Stimulated activated CD4-positive, alpha-beta T cell treated with anti-CD3 and anti-CD28 coated beads, Interleukin-4, amount 100 ng/mL, for 48 hours (primary cell): ENCODE measurements at places on chromosomes 5 and 9.

DNA sequence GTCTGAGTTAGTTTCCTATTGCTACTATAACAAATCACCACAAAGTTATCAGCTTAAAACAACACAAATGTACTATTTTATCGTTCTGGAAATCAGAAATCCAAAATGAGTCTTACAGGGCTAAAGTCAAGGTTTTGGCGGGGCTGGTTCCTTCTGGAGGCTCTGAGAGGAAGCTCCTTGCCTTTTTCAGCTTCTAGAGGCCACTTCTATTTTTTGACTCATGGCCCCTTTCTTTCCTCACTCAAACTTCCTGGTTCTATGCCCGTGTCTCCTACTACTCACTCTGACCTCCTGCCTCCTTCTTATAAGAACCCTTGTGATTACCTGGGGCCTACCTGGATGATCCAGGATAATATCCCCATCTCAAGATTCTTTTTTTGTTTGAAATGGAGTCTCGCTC, 48.2 kb downstream of the GABBR2 start:
- no peak for DNase-seq

DNA sequence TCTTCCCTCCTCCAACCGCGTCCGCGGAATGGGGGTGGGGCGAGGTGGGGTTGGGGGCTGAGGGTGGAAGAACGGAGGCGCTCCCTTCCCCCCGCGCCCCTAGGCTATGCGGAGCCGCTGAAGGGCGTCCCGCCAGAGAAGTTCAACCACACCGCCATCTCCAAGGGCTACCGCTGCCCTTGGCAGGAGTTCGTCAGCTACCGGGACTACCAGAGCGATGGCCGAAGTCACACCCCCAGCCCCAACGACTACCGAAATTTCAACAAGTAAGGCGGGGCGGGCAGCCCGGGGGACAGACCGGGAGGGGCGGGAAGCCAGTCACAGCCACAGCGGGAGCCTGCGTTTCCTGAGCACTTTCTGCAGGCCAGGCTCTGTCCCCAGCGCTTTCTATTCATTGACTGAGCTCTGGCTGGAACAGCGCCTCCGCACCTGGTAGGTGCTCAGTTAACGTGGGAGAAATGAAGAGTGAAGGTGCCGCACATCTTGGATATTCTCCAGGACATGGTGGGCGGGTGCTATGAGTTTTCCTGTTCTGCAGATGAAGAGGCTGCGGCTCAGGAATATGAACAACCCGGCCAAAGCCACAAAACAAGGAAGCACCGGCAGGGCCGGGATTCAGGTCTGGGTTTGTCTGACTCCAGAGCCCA, 11.3 kb downstream of the MYOZ3 start:
- no peak for DNase-seq

DNA sequence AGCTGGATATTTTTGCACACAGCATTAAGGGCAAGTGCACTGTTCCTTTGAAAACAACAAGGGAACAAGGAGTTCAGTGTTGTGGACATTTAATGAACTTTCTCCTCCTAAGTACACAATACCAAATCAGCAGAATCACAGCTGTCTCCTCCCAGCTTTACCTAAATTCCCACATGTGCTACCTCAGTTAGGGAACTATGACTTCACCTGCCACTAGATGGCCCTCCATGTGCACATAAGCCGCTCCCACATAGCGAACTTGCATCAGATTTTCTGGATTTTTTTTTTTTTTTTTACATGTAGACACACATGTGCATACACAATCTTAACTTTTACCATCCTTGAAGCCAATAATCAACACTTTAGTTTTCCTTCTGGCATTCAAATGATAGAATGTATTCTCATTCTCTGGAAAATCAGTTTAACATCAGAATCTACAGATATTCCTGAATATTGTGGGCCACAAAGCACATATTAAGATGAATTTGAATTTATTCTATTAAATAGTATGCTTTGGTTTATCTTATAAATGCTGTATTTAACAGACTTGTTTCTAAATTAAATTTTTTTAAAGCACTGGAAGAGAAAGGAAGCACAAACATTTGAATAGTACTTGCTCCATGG, 123.6 kb downstream of the PALM2AKAP2 start:
- DNase-seq, result peak; percentile 63

- DNase-seq, result no peak
These were observed 31.6 kb upstream of the SNX2 start for GRCh38 chr5:122743261-122743660.

GRCh38 chr9:98989036-98990000, 45.6 kb downstream of the COL15A1 start:
- DNase-seq, result no peak

GRCh38 chr9:112173489-112174221, 1.4 kb downstream of the SUSD1 start:
- DNase-seq, result no peak

- no peak for DNase-seq
These were observed 45.3 kb downstream of the WDR70 start for GRCh38 chr5:37424441-37424840.

DNA sequence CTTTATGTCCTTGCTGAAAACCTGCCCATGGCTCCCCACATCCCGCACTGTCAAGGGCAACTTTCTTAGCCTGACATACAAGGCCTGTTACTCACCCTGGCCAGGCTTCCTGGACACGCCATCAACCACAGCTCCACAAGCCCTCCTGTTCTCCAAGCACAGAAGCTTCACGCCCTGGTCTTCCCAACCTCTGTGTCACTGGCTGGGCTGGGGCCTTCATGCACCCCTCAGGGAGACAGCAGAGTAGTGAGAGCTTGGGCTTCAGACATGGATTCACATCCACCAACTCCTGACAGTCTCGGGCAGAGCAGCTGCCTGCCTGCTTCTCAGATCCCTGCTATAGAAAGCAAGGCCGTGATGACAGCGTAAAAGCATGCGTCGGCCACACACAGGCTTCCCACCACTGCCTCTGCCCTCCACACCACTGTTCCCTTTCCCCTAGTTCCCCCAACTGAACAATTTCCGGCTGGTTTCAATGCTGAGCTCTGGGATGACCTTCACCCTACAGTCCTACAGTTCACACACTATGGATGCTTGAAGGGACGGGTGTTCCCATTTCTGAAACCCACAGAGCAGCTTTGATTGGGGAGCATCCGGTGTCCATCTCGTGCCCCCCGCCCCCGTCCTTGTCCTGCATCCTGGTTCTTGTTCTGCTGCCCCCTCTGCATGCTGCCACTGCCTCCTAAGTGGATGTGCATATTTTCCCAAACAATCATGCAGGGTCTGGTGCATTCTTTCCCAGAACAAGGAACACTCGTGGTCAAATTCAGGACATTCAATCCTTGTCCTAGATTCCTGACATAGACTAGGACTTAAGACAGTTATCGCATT, 33.4 kb upstream of the ADAMTS2 start:
- no peak for DNase-seq

DNA sequence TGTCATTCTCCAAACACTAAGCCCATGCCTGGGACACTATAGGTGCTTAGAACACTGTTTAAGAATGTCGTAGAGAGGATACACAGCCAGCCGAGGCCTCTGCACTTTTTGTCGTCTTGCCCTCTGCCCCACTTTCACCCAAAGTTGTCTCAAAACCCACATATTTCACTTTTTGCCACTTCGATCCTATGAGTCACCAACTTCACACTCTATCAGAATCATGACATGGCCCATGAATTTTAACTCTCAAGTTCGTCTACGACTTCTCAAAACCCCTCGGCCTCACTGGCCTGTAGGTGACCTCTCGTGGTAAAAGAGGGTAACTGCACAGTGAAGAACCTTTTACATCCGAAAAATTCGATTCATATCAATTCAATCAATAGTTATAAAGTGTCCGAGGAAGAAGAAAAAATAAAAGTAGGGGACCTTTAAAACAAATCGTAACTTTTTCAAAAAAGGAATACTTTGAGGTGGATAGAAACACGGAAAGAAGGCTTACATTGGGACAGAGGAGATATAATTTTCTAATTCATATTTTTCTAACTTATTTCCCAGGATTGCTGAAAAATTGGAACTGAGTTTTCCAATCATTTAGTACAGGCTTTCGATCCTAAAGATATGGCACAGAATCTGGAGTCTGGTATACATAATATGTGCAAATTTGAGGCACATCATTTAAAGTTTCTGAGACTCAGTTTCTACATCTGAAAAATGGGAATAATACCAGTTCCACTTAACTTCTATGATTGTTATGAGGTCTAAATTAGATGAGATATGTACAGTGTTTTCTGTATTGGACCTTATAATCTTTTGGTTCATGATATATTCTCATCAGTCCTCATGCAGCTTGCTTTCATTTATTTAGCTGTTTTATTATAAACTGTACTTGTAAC, 122.6 kb downstream of the APBA1 start:
- no peak for DNase-seq

GRCh38 chr9:68417762-68418161, 61.4 kb downstream of the PGM5 start:
- DNase-seq, result no peak

- DNase-seq, result no peak
These were observed 31.2 kb downstream of the NKD2 start for GRCh38 chr5:1039706-1040260.

- no peak for DNase-seq
These were observed 24.2 kb downstream of the PSMB7 start for GRCh38 chr9:124390794-124391658.

- DNase-seq, result no peak
These were observed 30.2 kb upstream of the TBCA start for GRCh38 chr5:77806213-77806843.

DNA sequence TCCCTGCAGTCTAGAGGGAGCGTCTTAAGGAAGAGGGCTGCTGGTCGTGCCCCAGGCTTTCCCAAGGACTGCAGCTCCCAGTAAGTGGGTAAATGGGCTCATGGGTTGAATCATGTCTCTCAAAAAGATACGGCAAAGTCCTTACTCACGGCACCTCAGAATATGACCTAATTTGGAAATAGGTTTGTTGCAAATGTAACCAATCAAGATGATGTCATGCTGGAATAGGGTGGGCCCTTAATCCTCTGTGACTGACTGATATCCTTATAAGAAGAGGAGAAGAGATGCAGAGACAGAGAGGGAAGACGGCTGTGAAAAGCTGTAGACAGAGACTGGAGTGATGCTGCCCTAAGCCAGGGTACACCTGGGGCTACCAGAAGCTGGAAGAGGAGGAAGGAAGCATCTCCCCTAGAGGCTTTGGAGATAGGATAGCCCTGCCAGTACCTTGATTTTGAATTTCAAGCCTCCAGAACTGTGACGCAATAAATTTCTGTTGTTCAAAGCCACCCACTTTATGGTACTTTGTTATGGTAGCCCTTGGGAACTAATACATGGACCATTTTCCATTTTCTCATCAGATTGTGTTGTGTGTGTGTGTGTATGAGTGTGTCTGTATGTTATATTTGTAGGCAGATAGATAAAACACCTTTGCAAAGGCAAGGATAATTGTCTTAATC, 15.0 kb downstream of the GALNT10 start:
- DNase-seq, result no peak

DNA sequence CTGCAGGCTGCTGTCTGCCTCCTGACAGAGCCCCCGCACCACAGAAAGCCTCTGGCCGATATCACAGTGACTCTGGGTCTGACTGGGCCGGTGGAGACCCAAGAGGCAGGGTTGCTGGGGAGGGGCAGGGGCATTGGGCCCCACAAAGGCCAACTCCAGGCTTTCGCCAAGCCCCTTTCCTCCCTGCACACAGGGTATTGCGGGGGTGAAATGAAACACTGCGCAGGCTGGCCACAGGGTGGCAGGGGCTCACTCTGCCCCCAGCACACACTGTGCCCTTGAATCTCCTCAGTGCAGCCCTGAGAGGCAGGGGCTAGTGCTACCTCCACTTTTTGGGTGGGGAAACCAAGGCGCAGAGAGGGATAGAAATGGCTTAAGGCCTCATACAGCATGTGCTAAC, 44.6 kb downstream of the BARX1 start:
- DNase-seq, result no peak

DNA sequence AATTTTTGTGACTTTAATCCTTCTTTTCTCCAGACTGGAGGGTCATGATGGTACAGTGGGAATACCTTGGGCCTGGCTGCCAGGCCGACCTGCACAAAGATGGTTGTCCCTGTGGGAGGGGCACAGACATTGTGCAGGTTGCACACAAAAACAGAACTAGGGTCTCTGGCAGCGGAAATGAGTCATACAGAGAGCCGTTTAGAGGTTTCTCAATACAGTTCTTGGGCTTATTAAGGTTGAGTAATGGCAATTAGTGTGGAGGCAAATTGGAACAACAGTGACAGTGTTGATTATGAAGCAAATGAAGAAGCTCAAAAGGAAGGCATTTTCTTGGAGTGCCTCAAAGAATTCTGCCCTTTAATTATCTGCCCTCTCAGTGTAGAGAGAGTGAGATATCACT, 173.6 kb downstream of the TENT4A start:
- DNase-seq, result no peak

DNA sequence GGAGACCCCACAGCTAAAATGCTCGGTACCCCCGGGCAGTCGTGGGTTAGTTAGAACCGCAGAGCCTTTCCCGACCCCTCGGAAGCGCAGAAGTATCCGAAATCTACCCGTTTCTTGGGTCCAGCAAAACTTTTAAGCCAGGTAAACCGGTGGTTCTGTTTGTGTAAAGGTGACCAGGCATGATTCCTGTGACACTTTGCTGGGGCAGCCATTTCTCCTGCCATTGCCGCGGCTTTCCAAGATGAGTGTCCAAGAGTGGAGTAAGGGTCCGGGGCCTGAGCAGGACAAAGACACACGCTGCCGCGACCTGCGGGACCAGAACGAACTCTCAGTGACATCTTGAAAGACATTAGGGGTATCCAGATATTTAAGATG, 655 bp downstream of the MARVELD2 start:
- DNase-seq, result no peak

DNA sequence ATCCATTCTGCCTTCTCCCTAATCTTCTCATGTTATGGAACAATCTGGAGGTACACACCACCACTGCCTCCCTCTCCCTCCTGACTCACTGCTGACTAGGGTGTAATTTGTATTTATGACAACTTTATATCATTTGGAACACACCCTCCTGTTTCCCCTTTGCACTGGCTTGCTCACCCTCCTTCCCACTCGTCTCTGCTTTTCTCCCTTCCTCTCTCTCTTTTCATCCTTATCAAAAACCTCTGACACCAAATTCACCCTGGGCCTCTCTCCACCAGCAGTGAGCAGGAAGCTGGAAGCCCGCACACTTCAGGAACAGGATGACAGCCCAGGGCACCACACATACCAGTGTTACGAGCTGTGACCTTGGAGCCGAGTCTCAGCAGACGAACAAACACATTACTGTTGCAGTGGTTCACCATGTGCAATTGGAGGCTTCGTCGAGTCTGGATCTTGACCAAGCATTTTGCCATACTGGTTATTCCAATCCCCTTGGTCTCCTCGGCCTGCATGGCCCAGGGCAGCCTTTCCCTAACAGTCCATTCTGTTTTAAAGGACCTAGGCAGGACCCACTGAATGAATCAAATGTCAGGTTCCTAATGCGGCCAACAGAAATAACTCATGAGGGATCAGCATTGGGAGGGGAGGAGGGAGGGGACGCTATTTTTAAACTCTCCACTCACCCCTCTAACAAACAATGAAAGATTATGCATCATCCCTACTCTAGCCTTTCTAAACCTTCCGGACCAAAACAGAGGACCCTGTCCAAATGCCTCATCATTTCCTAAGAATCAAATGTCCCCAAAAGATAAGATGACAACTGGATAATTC, 203.9 kb upstream of the RASEF start:
- DNase-seq, result no peak
